ENCODE measurements at places on chromosomes 2 and 18.

- DNase-seq, result peak; percentile 77
These were observed 26.2 kb downstream of the CYP27C1 start for GRCh38 chr2:127193967-127194280.

DNA sequence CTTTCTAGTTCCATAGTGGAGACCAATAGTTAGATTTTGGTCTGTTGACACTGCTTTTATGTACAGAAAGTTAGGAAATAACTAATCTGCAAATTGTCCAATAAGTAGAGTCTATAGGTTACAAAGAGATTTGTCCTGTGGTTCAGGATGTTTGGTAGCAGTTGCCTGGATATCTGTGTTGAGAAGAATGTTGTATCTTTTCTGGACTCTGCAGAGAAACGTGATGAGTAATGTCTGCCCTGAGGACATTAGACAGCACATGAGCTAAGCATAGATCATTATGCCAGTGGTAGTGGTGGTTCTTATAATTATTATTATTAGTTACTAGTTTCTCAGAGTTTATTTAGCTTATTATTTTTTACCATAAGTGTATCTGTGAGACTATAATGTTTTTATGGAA lies 65.8 kb downstream of the ANKRD62 start:
- no peak for DNase-seq

GRCh38 chr18:41199212-41199611 lies 755.8 kb upstream of the PIK3C3 start:
- DNase-seq, result no peak

GRCh38 chr2:178478130-178478438 lies 316 bp downstream of the FKBP7 start:
- no peak for DNase-seq

GRCh38 chr2:167787021-167787420 lies 460.4 kb downstream of the STK39 start:
- DNase-seq, result no peak
